ENCODE measurements at places on chromosomes 16 and 17.

- DNase-seq = no peak
Observed at GRCh38 chr17:29125651-29126050, 54.5 kb downstream of the MYO18A start.

DNA sequence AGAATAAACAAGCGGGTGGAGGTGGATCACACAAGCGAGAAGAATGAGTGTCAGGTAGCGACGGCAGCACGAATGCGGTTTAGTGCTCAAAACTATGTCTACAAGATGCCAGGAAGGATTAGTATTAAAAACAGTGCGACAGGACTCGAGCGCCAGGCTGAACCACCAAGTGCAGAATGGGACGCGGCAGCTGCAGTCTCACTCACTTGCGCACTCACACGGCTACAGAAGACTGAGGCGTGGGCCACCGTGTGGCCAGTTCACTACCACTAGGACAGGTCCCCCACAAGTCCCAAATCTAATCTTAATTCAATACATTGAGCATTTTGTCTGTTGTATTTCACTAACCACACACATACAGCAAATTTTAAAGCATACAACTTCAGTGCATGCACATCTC is 35.7 kb upstream of the TRAP1 start:
- DNase-seq = no peak

DNA sequence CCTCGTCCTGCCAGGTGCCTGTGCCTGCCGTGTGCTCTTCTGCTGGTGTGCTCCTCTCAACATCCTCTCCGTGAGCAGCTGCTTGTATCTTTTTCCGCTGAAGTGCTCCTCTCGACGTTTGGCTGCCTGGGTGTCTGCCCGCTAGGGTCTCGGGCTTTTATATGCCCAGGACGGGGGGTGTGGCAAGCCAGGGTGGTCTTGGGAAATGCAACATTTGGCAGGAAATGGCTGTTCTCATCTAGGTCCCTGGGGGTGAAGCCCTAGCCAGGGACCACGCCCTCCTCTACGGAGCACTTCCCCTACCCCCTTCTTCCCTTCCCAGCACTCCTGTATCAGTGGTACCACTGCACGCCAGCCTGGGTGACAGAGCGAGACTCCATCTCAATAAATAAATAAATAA is 49.4 kb downstream of the IQCK start:
- no peak for DNase-seq

DNA sequence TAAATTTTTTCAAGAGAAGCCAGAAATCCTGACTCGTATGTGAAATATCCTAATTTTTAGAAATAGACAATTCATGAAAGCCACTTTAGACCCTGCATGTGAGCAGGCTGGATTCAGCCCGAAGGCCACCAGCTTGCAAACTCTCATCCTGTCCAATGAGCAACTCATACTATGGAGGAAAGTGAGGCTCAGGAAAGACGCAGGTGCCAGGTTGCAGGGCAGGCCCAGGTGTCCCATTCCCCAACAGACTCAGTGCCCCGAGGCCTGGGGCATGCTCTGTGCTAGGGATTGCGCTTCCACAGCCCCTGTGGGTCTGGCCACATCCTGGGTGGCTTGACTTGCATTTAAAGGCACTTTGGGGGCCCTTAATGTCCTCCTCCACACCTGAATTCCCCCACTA is 16.7 kb upstream of the RASD1 start:
- no peak for DNase-seq

GRCh38 chr17:70473049-70473448 is 303.7 kb downstream of the KCNJ2 start:
- no peak for DNase-seq

DNA sequence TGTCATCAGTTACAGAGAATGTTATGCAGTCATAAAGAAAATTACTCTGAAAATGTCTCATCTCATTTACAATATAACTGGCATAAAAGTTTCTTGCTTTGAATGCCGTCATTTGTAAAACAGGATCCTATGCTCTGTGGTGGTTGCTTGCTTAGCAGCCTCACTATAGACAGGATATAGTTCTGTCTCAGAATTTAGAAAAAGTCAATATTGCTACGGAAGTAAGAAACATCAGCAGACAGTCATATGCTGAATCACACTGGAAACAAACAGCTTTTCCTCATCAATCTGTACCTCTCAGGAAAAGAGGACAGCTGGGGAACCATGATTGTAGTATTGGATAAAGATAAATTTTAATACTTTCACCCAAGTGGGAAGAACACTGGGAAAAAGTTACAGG is 105.5 kb downstream of the MYO1D start:
- DNase-seq = no peak

- DNase-seq = no peak
Observed at GRCh38 chr17:10415161-10415560, 6.6 kb downstream of the MYH8 start.

GRCh38 chr17:11772031-11772430 is 173.8 kb downstream of the DNAH9 start:
- no peak for DNase-seq

- DNase-seq = no peak
Observed at GRCh38 chr16:947255-947921, 23.4 kb downstream of the LMF1 start.

- DNase-seq = no peak
Observed at GRCh38 chr17:80599546-80600305, 55.1 kb downstream of the RPTOR start.

- no peak for DNase-seq
Observed at GRCh38 chr16:2429771-2430663, 770 bp downstream of the CCNF start.

DNA sequence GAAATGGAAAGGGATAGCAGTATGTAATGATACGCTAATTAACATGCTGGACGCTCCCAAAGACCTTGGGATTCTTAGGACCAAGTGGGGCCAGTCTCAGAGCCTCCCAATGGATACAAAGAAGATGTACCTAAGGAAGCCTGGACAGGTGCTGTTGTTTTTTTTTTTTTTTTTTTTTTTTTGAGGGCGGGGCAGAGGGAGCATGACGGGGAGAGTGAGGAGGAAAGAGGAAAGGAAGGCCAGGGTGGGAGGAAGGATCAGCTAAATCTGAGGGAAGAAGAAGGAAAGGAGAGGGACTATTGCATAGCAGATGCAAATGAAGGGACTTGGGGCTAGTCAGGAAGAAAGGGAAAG is 2.5 kb downstream of the VAMP2 start:
- DNase-seq = no peak

DNA sequence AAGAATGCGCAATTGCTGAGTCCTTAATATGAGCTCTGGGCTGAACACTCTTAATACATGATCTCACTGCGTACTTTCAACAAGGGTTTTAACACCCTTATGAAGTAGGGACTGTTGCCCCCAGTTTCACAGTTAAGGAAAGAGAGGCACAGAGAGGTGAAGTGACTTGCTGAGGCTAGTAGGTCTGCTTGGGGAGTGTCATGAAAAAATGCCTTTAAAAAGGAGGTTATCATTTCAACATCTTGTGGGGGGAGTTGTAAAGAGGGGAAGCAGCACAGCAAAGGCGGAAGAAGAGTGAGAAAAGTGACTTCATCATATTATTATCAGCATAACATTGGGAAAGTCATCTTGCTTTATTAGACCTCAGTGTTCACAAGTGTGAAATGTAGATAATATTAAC is 2.1 kb downstream of the CCL4L2 start:
- DNase-seq = no peak

DNA sequence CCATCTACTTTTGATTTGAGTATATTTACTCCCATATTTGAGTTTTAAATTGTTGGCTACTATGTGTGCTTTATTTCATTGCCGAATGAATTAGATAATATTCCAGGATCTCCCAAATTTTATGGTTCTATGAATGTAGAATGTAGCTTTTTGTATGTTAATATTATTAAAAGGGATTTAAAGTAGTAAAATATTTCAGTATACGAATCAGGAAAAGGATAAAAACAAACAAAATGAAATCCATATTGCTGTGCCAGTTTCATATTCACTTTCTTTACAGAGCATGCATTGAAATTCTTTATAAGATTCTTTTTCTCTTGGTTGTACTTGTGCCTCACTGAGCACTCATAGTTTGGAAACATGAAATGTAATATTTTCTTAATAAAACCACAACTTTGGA is 155.1 kb downstream of the CHD9 start:
- no peak for DNase-seq

- no peak for DNase-seq
Observed at GRCh38 chr17:5941258-5941657, 128.9 kb upstream of the WSCD1 start.

DNA sequence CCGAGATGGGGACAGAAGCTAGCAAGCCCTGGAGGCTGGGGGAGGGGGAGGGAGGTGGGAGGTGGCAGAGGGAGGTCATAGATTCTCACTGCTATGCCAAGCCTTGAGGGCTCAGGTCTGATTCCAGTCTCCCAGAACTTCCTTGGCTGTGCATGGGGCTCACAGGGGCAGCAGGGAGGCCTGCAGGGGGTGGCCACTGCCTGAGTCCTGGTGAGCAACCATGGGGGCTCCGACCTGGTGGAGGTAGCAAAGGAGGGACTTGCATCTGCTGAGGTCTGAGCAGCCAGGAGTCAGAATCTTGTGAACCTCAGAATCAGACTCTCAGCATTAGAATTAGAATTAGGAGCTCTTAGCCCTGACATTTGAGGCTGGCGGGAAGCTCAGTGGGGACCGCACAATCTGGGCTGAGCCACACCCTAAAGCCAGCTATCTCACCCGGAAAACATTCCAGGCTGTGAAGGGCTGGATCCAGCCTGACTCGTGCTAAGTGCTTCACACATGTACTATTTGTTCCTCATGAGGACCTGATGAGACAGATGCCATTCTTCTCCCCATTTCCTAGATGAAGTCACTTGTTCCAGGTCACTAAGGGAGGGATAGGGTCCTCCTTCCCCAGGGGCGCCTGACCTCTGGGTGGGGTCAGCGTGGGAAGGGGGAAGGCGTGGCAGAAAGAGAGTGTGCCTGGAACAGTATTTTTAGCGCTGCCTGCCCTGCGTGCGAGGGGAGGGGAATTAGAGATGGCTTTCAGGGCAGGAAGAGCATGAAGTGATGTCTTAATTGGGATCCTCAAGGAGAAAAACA is 17.3 kb upstream of the KCNJ12 start:
- no peak for DNase-seq

GRCh38 chr16:74268372-74268782 is 28.2 kb upstream of the PSMD7 start:
- no peak for DNase-seq

GRCh38 chr17:45131616-45132319 is 547 bp downstream of the PLCD3 start:
- peak; percentile 71 for DNase-seq

- no peak for DNase-seq
Observed at GRCh38 chr17:18224053-18224386, 1.4 kb upstream of the LLGL1 start.

DNA sequence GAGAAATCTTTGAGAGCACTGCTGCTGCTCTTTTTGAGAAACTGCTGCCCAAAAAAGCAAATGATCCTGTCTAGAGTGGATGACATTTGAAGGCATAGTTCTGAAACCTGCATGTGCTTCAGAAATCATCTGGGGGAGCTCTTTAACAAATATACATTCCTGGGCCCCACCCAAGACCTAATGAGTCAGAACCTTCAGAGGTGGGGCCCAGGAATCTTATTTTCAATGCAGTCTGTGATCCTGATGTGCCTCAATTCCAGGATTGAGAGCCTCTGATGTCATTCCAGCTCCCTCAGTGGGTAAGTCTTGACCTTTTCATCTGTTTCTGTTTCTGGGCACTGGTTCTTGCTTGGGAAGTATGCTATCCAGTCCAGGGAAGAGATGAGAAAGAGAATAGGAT is 42.3 kb downstream of the HNF1B start:
- DNase-seq = no peak

DNA sequence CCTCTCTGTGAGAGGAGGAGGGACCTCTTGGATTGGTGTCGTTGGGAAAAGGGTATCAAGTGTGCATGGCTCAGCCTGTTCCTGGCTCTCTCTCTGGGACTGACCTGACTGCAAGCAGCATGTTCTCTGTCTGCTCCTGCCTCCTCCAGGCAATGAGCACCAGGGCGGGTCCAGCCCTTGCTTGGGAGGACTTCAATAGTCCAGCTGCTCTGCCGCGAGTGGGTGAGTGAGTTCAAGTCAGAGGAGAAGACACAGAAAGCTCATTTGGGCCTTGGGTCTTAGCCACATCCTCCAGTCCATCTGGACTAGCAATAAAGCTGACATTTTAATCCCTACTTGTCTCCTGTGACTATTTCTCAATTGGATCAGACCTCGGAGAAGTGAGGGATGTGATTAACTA is 25.2 kb upstream of the TNS4 start:
- no peak for DNase-seq

DNA sequence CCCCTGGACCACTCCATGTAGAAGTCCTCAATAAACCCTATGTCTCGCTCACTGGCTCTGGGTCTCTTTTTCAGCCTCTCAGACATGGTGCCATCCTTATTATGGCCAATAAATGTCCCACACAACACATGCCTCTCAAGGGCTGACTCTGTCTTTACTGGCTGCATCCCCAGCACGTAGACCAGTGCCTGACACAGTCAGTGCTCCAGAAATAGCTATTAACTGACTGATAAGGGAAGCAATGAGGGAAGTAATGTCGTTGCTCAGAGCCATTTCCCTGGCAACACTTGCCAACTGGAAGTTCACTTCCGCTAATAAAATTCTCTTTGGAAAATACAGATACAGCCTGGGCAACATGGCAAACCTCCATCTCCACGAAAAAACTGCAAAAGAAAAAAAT is 19.1 kb upstream of the APOH start:
- no peak for DNase-seq

- no peak for DNase-seq
Observed at GRCh38 chr17:60354223-60354622, 37.7 kb downstream of the USP32 start.

DNA sequence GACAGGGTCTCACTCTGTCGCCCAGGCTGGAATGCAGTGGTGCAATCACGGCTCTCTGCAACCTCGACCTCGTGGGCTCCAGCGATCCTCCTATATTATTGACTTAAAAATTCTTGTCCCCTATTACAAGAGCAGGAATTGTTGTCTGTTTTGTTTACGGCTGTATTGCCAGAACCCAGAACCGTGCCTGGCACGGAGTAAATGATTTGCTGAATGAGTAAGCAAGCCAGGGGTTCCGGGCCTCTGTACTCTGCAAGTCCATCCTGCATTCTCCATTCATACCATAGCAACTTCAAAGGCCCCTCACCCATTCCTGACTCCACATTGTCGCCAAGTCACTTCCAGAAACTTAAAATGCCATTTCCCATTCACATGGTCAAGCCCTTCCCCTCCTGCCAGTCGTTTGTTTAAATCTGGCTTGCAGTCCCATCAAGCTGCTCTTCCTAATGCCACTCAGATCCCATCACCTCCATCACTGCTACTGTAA is 6.9 kb downstream of the ADCY9 start:
- no peak for DNase-seq

DNA sequence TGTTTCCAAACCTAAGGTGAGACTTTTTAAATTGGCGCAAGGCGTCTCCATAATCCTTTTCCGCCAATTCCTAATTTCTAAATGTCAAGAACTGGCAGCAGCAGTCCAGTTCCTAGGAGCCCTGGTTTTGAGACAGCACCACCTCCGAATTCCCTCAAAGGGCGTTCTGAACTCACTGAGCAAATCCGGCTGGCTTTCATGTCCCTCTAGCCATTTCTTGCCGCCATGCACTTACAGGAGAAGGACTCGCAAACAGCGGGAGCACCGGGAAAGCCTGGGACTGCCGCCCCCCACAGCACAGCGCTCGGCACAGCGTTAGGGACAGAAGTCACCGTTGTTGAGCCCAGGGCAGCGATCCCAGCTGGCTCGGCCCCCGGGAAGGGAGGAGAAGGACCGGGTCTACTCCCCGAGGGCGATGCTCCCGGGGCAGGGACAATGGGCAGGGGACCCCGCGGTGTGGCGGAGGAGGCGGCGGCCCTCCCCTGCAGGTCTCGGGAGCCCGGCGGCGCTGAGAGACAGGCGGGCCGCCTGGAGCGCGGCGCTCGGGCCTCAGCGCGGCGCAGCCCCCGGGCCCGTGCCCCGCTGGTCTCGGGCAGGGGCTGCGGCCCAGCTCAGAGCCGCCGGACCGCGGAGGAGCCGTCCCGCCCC is 545 bp downstream of the ARHGAP17 start:
- peak; percentile 21 for DNase-seq
